Activated T-cell treated with anti-CD3 and anti-CD28 coated beads for 48 hours (primary cell): ENCODE measurements at places on chromosomes 1 and 21.

DNA sequence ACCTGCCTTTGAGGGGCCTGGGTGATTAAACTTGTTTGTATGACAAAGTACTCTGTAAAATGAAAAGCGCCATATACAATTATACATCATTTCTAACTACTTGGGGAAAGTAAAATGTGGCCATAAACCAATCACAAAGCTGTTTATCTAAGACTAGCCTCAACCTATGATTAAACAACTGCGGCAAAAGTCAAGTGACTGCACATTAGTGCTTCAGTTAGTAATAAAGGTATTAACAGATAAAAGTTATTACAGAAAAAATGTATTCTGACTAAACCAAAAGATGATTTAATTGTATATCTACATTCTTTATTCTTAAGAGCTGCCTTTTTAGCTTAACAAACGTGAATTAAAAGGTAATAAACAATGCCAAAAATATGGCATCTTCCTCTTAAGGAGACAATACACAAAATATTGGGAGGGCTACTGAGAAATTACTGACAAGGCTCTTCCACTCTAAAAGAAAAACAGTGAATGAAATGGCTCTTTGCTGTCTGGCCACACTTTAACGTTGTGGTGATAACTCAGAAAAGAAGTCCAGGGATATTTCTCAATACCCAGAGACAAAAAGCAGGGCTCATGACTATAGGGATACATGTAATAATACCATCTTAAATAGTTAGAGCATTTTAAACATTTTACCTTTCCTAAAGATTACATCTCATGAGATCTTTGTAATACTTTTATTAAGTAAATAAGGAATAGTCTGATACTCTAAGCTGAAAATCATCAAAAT lies 8.6 kb downstream of the ARHGAP29 start:
- DNase-seq = no peak

DNA sequence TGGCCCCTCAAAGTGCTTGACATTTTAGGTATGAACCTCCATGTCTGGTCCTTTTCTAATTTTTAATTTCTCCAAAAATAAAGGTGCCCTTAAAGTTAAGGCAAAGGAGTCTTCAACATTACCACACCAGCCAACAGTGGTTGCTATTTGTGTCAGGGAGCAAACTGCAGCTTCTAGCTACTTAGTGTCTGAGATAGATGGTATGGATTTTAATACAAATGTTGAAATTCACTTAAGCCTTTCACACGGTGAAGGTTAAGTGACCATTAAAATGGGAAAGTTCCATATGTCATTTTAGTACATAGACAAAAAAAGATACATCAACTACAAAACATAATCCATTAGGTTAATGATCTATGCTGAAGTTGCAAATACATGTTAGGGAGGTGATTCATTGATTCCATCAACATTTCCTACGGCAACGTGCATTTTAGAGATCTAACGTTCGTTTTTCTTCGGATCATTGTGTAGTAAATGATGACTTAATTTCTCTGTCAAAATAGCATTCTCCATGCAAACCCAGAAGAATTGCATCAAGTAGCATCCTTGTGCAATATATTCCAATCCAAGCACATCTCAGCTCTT lies 48.2 kb upstream of the RGS21 start:
- DNase-seq = no peak

DNA sequence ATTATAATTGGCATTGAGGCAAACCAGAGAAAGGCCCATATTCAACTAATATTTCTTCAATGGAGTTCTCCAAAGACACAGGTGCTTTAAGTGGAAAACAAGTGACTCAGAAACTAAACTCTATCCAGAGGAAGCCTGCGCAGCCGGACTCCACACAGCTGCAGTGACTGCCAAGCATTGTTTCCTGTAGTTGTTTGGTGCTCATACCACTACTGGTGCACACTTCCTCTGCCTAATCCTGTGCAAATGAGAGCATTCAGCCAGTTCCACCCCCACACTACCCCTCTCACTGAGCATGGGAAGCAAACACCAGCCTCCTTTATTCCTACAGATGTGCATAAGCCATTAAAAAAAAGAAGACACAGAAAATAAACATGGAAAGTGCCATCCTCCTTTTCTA lies 102.9 kb downstream of the VAV3 start:
- DNase-seq = no peak

GRCh38 chr1:221945669-221946068 lies 203.8 kb upstream of the DUSP10 start:
- no peak for DNase-seq

DNA sequence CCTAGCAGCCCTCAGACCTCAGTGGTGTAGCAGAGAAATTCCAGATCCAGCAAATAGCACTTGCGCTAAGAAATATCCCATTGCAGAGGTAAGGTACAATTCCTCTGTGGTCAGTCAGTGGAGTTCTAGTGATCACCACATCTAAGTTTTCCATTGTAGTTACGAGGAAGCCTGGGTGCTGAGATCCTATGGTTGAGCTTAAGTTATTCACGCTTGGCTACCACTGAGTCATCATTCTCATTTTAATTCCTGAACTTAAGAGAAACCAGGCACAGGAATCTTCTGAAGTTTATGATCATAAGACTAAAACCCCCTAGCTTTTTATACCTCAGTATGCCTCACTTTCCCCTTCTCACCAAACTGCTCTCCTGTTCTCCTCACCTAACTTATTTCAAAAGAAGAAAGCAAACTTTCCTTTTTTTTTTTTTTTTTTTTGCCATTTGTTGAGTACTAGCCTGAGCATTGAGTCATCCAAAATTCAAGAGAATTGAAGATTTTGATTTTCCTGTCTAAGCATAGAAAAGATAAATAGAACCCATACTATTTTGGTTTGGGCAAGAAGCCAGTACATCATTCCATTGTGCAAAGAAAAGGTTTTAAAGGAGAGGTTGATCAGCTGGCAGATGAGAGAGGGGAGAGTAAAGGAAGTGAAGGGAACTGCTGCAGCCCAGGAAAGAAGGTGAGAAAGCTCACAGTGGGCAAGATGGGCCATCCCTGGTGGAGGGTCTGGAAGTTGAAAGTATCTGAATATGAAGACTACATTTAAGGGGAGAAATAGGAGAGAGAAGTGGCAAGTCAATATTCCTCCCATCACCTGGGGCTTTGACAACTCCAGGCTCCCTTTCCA lies 39.9 kb downstream of the SERBP1 start:
- no peak for DNase-seq
